ENCODE measurements at places on chromosomes 5 and 9.

DNA sequence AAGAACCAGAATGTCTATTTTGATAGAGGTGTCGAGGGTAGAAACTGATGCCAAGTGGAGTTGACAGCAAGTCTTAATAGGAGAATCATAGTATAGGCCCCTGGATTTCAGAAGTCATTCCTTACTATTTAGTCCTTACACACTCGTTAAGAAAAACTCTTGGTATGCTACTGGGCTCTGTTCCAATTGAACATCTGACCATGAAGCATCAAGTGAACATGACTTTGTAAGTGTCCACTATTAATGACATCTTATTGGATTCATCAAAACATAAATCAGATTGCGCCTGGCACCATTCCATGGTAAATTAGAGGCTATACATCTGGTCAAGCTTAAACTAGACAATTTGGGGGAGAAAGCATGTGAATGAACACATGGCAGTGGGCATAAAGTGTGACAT is 1056.5 kb upstream of the EDIL3 start:
- DNase-seq: no peak

DNA sequence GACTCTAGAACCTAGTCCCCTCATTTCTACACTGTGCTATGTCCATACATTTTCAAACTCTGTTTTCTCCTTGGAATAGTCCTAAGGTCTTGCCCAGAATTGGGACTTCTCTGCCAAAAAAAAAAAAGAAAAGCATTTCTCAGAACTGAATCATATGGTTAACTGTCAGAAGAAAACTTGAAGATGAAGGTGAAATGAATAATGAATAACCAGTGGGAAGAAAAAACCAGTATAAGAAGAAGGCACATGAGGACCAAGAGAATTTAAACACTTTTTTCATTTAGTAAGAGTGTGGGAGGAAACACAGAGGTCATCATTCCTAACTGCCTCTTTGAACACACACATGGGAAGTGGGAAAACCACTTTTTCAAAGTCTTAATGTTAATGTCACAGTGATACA is 197.7 kb downstream of the PRELID2 start:
- DNase-seq: no peak

DNA sequence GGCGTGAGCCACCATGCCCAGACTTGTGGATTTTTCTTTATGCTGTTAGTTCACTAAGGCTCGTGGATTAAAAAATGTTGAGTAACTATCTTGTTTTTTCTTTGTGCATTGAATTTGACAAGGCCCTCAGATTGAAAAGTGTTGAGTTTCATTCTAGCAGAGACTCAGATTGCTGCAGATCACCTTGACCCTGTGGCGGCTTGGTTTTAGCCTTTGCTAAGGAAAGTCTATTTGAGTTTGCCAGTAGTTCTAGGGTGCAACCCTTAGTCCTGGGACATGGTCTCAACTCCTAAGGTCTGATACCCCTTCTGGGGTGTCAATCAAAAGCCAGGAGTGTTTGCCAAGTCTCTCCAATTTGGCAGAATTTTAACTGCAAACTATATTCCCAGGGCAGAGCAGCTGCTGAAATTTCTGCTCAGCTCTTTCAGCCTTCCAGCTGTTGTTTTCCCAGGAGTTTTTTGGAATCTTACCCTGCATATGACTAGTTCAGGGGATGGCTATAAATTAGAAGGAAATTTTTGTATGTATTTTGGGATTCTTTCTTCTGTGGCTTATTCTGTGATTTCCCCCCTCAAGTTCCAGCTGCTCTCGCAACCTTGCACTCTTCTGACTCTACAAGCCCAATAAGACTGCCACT is 84.3 kb upstream of the HAND1 start:
- no peak for DNase-seq

- no peak for DNase-seq
Measured at GRCh38 chr5:154788212-154788611, 33.0 kb downstream of the LARP1 start.

- DNase-seq: no peak
Measured at GRCh38 chr5:32326216-32326772, 13.6 kb upstream of the MTMR12 start.

GRCh38 chr9:26012797-26013196 is 334.6 kb upstream of the TUSC1 start:
- no peak for DNase-seq

DNA sequence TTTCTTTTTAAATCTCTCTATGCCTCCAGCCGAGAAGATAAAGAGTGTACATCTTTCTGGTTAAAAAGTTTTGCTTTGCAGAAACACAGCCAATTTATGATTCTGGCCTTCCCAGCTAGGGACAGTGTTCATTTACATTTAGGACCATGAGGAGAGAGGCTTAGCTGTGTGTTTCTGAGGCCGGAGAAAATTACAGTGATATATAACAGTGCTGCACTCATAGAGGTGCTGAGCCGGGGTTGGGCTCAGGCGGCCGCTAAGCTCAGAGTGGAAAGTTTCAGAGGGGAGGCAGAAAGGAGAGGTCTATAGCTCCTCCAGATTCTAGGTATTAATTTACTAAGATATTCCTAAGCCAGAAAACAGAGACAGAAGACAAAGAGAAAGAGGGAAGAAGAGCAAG is 37.0 kb upstream of the LCP2 start:
- DNase-seq: no peak

DNA sequence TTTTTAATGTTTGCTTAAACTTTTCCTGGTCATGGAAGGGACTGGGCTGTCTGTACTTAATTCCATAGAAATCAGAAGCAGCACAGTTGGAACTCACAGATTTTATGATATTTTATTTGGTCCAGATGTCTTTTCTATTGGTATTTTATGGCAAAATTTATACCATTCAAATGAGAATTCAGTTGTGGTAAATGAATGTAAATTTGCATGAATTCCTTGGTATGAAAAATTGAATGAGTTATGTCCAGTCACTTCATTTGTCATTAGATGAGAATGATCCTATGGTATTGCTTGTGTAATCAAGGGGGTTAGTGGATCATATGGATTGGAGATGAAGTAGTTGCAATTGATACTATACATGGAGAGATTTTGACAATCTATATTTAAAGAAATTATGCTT is 188.0 kb downstream of the KDM4C start:
- DNase-seq: no peak

DNA sequence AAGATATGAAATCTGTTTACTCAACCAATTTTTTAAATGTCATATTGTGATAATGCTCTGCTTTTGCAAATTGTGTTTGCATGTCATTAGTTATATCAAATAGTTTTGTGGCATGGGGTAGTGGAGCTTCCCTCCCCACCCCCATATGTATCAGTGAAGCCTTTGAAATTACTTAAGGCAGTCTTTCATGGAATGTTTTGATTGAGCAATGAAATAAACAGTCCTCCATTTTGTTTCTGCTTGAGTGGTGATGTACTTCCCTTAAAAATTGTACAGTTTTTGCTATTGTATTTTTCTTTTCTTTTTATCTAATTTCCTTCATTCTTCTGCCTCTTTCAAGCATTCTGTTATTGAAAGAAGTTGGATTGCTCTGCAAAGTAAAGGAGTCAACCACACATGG is 3.5 kb downstream of the SOWAHA start:
- no peak for DNase-seq

Measured in stimulated activated CD4-positive, alpha-beta T cell treated with anti-CD3 and anti-CD28 coated beads, Interleukin-4, amount 100 ng/mL, for 48 hours (primary cell).